ENCODE measurements at places on chromosomes 12 and 14.

GRCh38 chr12:93208011-93208410 is 169.7 kb upstream of the NUDT4 start:
- DNase-seq, result no peak

- DNase-seq, result no peak
These were observed 1089.1 kb downstream of the TRHDE start for GRCh38 chr12:73361156-73361863.

- DNase-seq, result no peak
These were observed 107.6 kb downstream of the RFLNA start for GRCh38 chr12:124402248-124403066.

GRCh38 chr12:1696800-1697199 is 5.9 kb downstream of the ADIPOR2 start:
- DNase-seq, result no peak

DNA sequence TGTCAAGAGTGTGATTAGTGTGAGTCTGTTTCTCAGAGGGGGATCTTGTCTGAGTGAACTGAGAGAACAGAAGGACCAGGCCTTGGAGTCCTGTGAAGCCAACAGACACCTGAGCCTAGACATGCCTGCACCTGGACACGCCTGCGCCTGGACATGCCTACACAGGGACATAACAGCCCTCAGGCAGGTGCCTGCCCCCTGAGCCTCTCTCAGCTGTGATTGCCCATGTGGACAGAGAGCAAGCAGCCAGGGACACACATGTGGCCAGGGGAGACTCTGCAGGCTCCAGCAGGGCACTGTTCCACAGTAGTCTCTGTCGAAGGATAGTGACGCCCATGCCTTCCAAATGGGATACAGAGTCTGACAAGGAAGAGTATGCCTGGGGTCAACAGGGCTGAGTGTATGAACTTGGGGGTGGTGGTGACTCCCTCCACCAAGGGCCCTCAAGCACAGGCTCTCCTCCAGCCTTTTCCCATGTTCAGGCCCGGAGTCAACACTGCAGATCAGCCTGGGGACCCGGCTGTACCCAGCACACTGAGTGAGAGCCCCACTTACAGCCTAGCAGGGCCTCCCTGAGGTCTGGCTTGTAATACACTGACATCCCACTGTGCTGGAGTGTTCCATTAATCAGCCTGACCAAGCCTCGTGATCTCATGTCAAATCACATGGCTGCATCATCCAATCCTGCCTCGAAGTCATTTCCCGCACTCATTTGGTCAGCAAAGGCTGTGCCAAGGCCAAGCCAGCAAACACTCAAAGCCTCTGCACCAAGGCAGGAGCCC is 173.0 kb downstream of the CALM1 start:
- no peak for DNase-seq

DNA sequence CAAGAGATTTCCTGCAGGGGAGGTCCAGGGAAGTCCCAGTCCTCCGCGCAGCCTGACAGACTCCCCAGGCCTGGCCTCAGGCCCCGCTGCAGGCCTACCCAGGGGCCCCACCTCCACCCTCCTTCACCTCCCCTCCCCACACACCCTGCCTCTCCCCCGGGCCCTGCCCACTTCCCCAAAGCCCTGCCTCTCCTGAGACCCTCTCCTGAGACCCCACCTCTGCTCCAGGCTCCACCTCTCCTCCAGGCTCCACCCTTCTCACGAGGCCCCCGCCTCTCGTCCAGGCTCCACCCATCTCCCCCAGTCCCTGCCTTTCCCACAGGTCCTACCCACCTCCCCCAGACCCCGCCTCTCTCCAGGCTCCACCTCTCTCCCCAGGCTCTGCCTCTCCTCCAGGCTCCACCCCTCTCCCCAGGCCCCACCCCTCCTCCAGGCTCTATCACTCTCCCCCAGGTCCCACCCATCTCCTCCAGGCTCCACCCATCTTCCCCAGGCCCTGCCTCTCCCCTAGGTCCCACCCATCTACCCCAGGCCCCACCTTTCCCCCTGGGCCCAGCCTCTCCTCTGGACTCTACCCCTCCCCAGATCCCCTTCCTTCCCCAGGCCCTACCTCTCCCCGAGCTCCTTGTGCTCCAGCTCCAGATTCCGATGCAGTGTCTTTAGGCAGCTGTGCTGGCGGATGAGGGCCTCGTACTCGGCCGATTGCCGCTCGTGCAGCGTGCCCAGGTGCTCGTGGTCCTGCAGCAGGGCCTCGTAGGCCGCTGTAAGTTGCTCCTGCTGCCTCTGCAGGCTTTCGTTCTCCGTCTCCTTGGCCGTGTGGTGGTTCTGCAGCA is 58.8 kb upstream of the GPR68 start:
- peak; percentile 67 for DNase-seq

DNA sequence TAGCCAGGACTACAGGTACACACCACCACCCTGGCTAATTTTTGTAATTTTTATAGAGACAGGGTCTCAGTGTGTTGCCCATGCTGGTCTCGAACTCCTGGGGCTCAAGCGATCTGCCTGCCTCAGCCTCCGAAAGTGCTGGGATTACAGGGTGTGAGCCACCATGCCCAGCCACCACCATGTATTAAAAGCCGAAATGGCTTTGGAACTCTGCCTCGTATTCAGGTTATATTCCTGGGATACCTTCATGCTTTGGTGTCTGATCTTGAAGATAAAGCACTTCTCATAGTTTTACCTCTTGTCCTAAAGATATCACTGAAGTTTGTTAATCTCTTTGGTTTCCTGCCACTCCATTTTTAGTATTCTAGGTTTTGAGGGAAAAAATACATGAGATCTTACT is 47.2 kb downstream of the MYO1H start:
- no peak for DNase-seq

- DNase-seq, result no peak
These were observed 36.9 kb downstream of the RAD9B start for GRCh38 chr12:110538869-110539622.

DNA sequence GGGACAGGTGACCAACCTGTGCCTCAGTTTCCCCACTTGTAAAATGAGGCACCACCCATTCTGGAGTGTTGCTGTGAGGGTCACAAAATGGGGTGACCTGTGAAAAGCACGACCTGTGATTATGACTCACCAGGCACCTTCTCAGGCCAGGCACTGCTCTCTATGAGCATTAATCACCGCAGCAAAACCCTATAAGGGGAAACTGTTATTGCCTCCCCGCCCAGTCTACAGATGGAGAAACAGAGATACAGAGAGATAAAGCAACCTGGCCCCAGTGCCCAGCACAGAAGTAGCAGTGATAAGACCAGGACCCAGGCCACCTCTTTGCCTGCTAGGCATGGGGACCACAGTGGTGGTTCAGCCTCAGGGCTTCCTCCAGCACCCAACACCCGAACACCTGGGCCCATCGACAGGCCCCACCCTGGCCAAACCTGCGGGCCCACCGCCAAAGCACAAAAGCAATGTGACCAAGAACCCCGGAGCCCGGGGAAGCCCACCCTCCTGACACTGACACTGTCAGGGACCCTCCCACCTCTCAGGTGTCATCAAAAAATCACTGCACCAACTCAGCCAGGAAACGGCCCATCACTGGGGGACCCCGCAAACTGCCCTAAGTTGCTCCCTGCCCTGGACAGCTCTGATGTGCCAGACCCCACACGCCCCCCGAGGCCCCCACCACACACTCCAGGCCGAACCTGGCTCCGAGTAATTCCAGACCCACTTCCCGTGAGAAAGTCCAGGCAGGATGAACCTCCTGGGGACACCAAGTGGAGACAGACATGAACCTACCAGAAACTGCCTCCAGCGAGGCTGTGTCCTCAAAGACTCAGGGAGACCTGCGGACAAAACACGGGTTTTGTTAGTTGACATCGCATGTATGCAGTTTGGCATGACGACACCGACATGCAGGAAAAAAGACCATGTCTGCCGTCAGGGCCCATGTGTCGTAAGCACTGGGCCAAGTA is 32.4 kb downstream of the NCOR2 start:
- no peak for DNase-seq

GRCh38 chr12:88781909-88782308 is 201.6 kb upstream of the KITLG start:
- DNase-seq, result no peak

DNA sequence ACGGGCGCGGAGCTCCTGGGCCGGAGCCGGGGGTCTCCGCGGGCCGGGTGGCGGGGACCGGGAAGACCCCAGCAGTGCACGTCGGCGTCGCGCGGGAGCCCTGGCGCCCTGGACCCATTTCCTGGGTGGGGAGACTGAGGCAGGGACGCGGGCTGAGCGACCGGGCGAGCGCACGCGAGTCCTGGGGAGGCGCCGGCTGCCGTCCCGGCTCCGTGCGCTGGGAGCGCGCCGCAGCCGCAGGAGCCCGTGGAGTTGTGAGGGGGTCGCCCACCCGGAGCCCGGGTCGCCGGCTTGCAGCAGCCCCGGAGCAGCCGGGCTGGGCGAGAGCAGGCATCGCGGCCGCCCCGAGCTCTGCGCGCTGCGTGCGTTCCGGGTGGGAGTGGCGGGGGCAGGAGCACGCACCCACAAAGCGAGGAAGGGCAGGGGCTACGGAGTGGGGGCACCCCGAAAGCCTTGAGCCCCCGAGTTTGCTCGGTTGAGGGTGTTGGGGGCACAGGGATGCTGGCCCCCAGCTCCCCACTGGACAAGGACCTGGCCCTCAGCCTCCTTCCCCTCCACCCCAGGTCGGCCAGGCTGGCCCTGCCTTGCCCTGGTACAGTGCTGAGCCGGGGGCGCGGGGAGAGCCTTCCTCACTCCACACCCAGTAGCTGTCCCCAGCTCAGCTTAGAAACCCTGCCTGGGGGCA is 620 bp downstream of the MMP17 start:
- DNase-seq, result no peak

- peak; percentile 92 for DNase-seq
These were observed at the start of gene CD69 for GRCh38 chr12:9760699-9761418. Gene CD69, minus strand, starts transcription at chr12:9760901. Its CDS starts 81 bp downstream, at chr12:9760820.

DNA sequence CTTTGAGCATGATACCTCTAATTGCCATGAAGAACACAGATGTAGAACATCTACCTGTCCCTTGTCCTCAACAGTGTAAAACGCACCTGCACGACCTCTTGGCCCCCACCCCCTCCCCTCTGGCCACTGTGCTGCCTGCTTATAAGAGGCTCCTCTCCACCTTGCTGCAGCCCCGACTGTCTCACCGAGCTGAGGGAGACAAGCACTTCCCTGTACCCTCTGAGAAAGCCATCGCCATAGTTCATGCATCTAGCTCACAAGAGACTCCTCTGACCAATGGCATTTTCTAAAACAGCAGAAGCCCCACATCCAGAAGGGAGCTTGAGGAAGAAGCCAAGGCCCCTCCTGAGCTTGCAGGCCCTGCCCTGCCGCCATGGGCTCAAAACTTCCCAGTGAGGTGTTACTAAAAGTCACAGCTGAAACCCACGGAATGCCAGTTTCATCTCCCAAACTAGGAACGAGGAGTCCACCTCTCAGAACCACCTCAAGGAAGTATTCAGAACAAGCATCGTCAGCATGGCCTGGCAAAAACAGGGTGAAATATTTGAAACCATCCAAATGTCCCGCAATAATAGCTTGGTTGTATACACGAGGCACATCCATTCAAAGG is 21.5 kb upstream of the ANO2 start:
- no peak for DNase-seq

DNA sequence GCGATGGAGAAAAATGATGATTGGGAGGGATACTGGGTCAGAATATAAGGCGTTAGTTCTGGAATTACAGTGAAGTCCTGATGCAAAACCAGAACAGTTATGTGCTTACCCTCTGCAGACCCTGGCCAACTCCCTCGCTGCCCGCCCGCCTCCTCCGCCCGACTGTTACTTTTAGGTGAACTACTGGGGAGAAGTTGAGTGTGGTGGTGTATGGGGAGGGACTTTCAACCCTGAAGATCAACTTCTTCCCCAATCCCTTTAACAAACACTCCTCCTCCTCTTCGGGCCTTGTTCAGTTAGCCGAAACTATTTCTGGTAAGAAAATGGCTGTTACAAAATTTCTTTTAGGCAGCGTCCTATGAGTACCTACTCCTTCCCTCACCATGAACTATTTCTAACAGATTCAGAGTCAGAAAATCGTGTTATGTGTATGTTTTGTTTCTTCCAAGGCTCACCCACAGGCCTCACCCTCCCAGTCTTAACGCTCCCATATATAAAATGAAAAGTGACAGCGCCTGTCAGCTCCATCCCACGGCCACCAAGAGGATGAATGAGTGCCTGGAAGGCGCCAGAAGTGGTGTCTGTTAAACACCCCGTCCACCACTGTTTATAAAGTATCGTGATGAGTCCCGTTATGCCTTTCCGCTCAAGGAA is 1.3 kb downstream of the FBXO33 start:
- no peak for DNase-seq

DNA sequence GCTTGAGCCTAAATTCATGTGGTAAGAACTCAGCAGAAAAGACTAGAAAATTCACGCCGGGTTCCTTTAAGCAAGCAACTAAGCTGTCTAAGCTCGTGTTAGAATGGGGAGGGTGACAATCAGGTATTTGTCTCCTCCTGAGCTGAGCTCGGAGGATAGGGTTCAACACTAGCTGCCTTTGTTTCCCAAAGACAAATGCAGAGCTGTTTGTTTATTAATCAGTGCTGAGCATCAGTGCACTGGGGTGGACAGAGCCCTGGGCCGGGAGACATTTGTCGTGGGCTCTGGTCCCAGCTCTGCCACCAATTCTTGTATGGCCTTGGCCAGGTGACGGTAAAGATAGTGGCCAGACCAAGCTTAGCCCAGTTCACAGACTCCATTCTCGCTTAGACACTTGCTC is 43.7 kb downstream of the DEGS2 start:
- no peak for DNase-seq

- DNase-seq, result no peak
These were observed 44.7 kb downstream of the NOC4L start for GRCh38 chr12:132188916-132189325.

GRCh38 chr12:121590476-121591143 is 9.8 kb upstream of the KDM2B start:
- DNase-seq, result peak; percentile 84

- no peak for DNase-seq
These were observed 17.4 kb upstream of the COL2A1 start for GRCh38 chr12:48021485-48022179.

DNA sequence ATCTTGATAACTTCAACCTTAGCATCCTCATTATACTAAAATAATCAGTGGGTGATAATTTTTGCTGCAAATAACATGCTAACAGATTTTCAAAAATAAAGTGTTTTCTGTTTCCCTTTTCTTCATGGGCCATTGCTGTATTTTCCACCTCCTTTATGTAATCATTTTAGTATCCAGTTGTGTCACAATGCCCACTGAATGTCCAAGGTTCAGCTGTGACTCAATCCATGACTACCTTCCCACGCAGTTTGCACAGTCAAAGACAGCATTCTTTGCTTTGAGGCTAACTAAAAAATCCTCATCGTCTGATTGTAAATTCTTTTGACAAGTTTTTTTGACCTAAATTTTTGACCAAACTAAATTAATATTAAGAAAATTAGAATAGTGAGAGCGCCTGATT is 474.1 kb downstream of the FLRT2 start:
- DNase-seq, result no peak

- peak; percentile 24 for DNase-seq
These were observed 1.6 kb downstream of the GSG1 start for GRCh38 chr12:13101821-13102375.

GRCh38 chr14:75993567-75994041 is 8.0 kb downstream of the IFT43 start:
- DNase-seq, result no peak

GRCh38 chr12:79407671-79408622 is 282.8 kb downstream of the PAWR start:
- DNase-seq, result no peak

- DNase-seq, result no peak
These were observed 55.8 kb downstream of the TBX3 start for GRCh38 chr12:114628199-114628598.

GRCh38 chr12:80815351-80815750 is 98.6 kb downstream of the MYF5 start:
- no peak for DNase-seq

Data from CD4-positive, alpha-beta memory T cell (primary cell).